ENCODE measurements at places on chromosomes 7 and 10.

GRCh38 chr10:131453721-131454634 lies 142.5 kb upstream of the TCERG1L start:
- DNase-seq = peak; percentile 57

DNA sequence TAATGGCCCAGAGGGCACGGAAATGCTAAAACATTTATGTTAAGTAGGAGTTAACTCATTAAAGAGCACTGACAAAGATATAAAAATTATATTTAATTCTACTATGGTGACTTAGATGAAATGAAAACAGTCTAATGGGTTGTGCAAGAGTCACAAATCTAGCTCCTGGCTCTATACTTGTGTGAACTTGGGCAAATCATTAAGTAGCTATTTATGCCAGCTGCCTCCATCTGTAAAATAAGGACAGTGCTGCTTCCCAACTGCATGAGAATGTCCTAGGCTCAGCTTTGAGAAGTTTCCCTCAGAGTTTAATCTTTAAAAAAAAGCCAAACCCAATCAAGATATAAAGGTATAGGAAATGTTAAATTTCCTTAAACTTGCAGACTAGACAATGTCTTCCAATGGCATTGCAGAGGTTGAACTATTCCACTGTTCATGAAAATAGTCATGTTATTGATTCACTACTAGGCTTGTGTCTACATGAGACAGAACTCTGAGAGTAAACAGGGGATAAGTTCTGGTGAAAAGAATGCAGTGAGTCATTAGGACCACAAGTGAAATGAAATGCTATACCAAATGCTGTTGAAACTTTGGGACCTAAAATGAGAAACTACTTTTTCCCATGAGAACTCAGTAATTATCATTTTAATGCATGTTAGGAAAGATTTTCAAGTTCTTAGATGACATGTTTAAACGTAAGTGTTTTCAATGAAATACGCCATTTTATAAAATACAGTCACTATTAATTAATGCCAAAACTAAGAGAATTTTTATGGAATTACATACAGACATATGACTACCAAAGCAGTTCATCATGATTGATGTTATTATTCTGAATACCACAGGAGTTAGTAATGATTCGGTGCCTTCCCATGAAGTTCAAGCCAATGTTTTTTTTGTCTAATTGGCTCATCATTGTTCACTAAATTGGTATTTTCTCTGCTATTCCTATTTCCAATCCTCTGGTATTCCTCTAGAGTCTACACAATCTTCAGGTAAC lies 84.2 kb downstream of the CDK6 start:
- no peak for DNase-seq

- no peak for DNase-seq
These were observed 94.7 kb downstream of the ARHGAP22 start for GRCh38 chr10:48509974-48510692.

DNA sequence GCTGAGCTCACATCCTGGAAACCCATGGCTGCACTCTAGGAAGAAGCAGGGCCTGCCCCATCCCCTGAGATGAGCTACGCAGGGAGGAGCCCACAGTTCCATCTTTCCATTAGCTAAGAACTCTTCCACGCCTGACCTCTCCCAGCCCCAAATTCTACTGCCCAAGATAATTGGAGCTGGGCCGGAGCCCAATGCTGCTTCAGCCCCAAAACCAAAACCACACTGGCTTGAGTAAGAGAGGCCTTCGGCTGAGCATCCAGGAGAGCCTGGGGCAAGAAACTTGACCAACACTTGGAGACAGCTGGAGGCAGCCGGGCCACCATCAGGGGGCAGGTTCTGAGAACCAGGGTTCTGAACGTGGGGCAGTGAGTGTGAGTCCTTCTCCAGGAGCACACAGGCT lies 116.1 kb upstream of the ZMIZ1 start:
- no peak for DNase-seq

DNA sequence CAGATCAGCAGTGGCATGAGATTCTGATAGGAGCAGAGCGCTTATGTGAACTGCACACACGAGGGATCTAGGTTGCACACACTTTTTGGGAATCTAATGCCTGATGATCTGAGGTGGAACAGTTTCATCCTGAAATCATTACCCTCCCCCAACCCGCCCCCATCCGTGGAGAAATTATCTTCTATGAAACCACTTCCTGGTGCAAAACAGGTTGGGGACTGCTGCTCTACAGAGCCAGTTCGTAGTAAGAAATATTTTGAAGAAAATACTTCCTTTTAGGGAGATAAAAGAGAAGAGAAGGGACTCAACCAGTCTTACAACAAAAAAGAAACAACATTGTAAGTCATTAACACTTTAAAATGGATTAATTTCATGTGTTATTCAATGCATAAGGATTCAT lies 1308.2 kb downstream of the GATA3 start:
- DNase-seq = no peak

DNA sequence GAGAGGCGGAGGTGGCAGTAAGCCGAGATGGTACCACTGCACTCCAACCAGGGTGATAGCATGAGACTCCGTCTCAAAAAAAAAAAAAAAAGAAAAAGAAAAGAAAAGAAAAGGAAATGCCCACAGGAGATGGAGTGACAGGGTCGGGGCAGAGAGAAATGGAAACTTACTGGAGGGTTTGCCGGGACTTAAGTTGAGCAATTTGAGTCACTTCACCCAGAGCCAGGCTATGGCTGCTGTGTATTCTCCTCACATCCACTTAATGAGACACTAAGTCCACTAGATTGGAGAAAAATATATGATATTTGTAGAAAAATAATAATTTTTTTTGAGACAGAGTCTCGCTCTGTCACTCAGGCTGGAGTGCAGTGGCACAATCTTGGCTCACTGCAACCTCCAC lies 4.6 kb upstream of the PFKFB3 start:
- no peak for DNase-seq

DNA sequence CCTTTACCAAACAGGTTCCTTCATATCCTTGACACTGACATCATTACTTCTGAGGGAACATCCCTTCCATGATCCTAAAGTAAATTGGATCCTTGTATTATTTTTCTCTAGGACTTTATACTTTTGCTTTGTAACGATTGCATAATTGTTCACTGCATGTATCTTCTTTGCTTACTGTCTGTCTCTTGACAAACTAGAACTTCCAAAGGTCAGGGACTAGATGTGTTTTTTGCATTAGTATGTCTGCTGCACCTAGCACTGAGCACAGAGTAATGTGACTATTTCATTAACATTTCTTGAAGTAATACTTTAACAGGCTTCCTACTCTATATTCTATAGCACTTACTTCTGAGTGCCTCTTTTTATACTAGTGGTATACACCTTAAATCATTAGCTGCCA lies 976.6 kb upstream of the SORCS1 start:
- no peak for DNase-seq
